ENCODE measurements at places on chromosomes 7 and 10.

- no peak for DNase-seq
These were observed 90.0 kb upstream of the PLXNA4 start for GRCh38 chr7:132666071-132666773.

GRCh38 chr10:110444004-110444337 lies 53.7 kb upstream of the DUSP5 start:
- DNase-seq: no peak

GRCh38 chr7:78585980-78586379 lies 787.4 kb downstream of the PHTF2 start:
- no peak for DNase-seq

GRCh38 chr10:17247210-17247609 lies 19.2 kb downstream of the VIM start:
- no peak for DNase-seq

- DNase-seq: no peak
These were observed 15.7 kb upstream of the PRKAR1B start for GRCh38 chr7:742791-743190.

DNA sequence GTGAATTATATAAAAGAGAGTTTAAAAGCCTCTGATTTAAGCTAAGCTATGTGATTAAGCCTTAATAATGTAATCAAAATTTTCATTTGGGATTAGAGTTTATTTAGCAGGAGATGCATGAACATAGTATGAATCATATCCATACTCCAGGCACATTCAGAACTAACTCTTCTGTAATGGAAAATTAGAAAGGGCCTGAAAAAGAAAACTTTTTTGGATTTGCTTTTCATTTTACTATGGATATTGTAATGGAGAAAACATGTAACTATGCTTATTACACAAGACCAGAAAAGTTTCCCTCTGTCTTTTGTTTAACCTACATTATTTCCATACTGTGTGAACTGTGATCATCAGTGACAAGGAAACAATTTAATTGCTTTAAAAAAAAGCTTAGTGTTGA lies 22.0 kb downstream of the TES start:
- DNase-seq: no peak

GRCh38 chr10:118564652-118565051 lies 30.8 kb downstream of the PRLHR start:
- DNase-seq: no peak

DNA sequence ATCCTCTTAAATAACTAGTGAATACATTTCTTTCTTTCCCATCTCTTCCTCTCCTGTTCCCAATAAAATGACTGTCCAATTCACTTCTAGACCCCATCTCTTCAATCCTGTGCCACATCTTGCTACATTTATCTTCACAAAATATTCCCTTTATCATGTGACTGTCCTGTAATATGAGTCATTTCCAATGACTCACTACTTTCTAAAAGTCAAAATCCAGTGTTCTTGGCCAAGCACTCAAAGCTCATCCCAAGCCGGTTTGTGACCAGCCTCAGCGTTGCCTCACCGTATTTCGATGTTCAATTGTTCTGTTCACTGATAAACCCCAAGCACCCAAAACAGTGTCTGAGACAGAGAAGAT lies 104.7 kb downstream of the PARD3 start:
- DNase-seq: no peak

DNA sequence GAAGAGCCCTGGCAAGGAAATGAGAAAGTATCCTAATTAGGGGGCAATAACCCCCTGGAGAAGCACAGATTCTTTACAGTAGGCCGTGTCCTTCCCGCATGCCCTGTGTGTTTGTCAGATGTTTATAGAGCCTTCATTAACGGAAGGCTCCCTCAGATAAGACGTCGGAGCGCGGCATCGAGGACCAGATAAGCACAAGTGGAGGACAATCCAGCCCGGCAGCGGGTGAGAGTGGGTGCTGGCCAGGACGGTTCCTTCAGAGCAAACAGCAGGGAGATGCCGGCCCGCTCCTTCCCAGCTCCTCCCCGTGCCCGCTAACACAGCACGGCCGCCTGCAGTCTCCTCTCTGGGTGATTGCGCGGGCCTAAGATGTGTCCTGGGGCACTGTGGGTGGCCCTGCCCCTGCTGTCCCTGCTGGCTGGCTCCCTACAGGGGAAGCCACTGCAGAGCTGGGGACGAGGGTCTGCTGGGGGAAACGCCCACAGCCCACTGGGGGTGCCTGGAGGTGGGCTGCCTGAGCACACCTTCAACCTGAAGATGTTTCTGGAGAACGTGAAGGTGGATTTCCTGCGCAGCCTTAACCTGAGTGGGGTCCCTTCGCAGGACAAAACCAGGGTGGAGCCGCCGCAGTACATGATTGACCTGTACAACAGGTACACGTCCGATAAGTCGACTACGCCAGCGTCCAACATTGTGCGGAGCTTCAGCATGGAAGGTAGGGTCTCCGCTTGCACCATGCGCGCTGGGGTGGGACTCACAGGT lies at the start of gene GDF2:
TSS of gene GDF2 (plus strand) at position 155 of the 762 bp plus-strand sequence. CDS start at position 370, 215 bp downstream.
- DNase-seq: no peak

- DNase-seq: no peak
These were observed 365.1 kb upstream of the MTPN start for GRCh38 chr7:136342251-136342650.

GRCh38 chr10:51075043-51075872 lies 971 bp downstream of the PRKG1 start:
- no peak for DNase-seq

- DNase-seq: no peak
These were observed 35.8 kb downstream of the DDIT4 start for GRCh38 chr10:72309290-72310240.

- DNase-seq: peak; percentile 11
These were observed 124.9 kb downstream of the CLEC2L start for GRCh38 chr7:139648391-139648861.

DNA sequence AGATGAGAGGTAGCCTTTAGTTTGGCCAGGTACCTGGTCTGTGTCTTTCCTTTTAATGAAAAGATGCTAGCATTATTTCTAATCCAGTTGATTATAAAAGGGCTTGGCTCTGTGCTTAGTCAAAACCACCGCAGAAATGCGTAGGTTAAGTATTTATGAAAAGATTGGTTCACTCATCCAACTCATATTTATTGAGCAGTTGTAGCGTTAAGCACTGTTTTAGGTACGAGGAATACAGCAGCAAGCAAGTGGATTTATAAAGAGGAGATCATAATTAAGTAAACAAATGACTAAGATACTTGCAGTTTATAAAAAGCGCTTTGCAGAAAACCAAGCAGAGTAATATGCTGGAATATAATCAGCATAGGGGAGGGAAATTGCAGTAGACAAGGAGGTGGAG lies 129.8 kb downstream of the PPP1R17 start:
- no peak for DNase-seq

DNA sequence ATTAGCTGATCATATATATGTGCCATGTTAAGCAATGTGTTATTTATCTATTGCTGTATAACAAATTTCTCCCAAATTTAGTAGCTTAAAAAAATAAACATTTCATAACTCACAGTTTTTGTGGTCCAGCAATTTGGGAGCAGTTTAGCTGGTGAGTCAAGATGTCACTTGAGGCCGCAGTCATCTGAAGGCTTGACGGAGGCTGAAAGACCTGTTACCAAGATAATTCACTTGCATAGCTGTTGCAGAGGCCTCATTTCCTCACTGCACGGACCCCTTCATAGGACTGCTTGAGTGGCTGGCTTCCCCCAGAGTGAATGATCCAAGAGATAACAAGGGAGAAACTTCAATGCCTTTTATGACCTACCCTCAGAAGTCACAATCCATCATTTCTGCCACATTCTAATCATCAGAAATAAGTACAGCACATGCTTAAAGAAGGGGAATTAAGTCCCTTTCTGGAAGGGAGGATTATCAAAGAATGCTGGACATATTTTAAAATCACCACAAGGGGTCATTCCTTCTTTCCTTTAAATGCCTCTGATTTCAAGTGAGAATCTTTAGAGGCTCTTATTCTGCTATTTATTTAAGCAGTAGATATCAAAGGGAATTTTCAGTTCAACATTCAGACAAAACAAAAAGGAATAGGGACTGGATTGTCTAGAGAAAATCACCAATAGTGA lies 10.5 kb upstream of the SRPK2 start:
- no peak for DNase-seq

- no peak for DNase-seq
These were observed 320.4 kb downstream of the PLXNA4 start for GRCh38 chr7:132255898-132256297.

GRCh38 chr10:77396290-77396689 lies 241.3 kb downstream of the KCNMA1 start:
- no peak for DNase-seq

GRCh38 chr10:61153771-61154170 lies 209.8 kb upstream of the RHOBTB1 start:
- DNase-seq: no peak

- DNase-seq: no peak
These were observed 7.4 kb upstream of the MALRD1 start for GRCh38 chr10:19041171-19041570.

GRCh38 chr7:99614495-99614894 lies 2.3 kb upstream of the ZSCAN25 start:
- DNase-seq: no peak

Data from activated CD4-positive, alpha-beta T cell treated with anti-CD3 and anti-CD28 coated beads for 48 hours (primary cell).